ENCODE measurements at places on chromosomes 5 and 9. TPM values are rescaled to one million over a fixed set of nuclear protein-coding genes. Genes with fewer than 3 reads are reported as not detected.

ANXA1 gene
- 737 TPM for total RNA-seq

GPX8 gene
- 116 TPM for total RNA-seq

GBGT1 gene
- total RNA-seq: 1.3 TPM

GPX3 gene
- 4.4 TPM for total RNA-seq

RNF180 gene
- total RNA-seq: under 0.01 TPM

DMRT3 gene
- not detected for total RNA-seq

PSAT1 gene
- 46.7 TPM for total RNA-seq

DOK3 gene
- total RNA-seq: not detected

Data from RPMI7951 (cell line).